Lung (tissue), 17 donors: ENCODE measurements at places on chromosomes 5 and 9.
A peak's percentile ranks its signal among the peaks of the same experiment; 100 is the strongest.

DNA sequence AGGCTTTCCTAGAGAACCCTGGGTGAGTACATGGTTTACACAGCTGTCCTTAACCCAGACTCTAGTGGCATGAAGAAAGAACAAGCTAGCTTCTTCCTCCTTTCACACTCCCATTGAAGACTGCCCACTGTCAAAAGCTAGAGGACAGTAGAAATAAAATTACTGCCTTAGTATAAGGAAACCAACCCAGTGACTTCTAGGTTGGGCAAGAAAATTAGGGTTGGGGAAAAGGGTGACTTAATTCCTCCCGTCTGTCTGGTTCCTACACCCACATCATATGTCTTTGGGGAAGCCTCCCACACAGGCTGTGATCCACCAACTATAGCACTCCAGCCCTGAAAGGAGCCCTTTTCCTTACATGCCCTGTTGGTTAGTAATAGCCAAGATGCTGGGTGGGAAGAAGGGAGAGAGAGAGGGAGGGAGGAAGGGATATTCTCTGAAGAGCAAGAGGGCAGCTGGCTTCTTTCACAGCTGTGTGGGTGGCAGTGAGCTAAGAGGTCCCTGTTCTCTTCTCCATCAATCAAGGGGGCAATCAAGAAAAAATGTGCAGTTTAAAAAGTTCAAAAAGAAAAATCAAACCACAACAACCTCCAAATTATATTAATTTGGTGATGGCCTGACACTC is 21.7 kb downstream of the HBEGF start:
- DNase-seq = peak; percentile 55

GRCh38 chr9:98977813-98978212 is 34.1 kb downstream of the COL15A1 start:
- no peak for DNase-seq

DNA sequence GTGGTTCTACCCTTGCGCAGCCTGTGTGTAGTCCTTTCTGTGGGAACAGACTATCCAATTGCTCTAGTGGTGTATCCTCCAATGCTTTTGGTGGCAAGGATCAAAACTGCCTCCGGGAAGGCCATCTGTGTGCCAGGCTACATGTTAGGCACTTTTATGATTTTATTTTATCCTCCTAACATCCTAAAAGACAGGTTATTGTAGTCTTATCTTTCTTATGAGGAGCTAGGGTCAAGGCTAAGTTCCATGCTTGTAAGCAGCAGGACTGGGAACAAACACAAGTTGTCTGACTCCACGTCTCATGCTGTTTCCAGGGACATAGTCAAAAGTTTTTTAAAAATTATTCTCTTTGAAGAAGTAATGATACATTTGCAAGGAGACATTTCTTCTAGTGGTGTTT is 278.7 kb upstream of the ADAMTSL1 start:
- DNase-seq = no peak

GRCh38 chr9:126203313-126203712 is 123.3 kb upstream of the MVB12B start:
- no peak for DNase-seq

- DNase-seq = peak; percentile 44
Observed at GRCh38 chr5:39503155-39503554, 78.4 kb upstream of the DAB2 start.

DNA sequence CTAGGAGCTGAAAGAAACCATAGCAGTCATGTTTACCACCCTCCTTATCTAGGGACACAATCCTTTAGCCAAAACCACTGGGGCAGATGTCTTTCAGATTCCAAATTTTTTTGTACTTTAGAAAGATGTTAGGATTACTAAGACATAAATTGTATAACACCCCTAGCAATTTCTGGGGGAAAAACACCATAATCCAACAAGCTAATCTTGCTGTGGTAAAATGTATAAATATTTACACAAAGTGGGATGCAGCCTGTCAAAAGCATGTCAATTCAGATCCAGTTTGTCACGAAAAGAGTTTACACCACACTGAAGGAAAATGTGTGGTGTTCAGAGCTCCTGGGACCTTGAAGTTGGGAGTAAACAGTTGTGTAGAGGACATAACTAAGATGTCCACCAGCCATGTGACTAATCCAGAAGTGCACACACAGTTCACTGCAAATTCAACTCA is 274.3 kb downstream of the ADAMTSL1 start:
- DNase-seq = peak; percentile 25

DNA sequence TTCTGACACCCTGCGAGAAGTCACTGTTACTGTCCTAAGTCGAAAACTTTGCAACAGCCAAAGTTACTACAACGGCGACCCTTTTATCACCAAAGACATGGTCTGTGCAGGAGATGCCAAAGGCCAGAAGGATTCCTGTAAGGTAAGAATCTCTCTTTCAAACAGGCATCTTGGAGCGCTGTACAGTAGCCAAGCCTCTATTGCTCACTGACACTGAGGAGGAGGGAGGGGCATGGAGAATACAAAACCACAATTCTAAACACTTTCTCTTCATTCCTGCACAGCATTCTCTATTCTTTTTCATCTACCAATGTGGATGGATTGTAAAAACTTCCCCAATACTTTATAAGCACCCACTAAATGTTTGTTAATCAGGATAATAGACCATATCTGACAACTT is 7.4 kb downstream of the GZMK start:
- DNase-seq = no peak

DNA sequence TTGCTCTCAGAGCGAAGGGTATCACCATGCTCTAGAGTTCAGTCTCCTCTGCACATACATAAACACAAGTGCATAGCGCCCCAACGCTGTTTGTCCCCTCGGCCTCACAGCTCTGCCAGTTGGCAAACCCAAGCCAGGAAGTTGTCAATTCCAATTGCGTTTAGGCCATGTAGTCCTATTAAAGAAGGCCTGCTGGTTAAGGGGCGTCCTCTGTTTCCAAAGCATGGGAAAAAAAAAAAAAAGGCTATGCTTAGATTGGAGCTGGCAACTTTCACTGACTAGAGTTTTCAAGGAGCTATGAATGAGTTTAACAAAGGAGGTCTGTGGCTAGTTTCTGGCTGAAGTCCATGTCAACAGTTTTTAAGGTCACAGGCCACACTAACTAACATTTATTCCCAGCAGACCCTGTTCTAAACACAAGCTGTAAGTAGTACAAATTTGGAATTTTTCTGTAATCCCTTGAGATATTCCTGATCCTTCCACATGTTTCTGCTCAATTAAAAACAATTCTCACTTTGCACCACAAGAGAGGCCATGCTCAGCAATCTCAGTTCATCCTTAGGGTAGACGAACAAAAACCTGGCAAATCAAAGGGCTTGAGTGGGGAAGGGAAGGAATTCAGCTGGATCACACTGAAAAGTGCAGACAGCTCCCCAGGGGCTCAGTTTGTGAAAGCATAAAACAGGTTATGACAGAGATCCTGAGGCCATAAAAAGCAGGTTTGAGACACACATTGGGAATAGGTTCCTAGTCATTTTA is 187.7 kb downstream of the DENND1A start:
- peak; percentile 78 for DNase-seq

DNA sequence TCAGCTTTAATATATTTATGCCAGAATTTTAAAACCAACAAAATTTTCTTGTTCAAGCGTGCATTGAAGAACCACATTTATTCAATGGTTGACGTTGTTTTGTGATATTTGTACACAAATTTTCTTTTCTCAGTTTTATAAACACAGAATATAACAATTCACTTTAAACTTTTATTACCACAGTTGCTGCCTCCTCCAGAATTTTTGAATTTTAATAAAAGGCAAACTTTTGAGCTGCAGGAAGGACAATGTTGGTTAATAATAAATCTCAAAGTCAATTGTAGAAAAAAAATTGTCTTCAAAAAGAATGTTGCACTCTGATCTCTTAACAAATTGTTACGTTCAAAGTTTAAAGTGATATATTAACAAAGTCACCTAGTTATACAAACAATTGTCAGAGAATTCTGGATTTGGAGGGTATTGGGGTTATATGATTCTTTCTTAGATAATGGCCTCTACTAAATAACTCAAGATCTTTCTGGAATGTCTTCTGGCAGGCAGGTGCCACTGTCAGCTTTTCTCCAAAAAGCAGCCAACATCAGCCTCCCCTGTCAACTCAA is 60.5 kb downstream of the BAAT start:
- DNase-seq = no peak

DNA sequence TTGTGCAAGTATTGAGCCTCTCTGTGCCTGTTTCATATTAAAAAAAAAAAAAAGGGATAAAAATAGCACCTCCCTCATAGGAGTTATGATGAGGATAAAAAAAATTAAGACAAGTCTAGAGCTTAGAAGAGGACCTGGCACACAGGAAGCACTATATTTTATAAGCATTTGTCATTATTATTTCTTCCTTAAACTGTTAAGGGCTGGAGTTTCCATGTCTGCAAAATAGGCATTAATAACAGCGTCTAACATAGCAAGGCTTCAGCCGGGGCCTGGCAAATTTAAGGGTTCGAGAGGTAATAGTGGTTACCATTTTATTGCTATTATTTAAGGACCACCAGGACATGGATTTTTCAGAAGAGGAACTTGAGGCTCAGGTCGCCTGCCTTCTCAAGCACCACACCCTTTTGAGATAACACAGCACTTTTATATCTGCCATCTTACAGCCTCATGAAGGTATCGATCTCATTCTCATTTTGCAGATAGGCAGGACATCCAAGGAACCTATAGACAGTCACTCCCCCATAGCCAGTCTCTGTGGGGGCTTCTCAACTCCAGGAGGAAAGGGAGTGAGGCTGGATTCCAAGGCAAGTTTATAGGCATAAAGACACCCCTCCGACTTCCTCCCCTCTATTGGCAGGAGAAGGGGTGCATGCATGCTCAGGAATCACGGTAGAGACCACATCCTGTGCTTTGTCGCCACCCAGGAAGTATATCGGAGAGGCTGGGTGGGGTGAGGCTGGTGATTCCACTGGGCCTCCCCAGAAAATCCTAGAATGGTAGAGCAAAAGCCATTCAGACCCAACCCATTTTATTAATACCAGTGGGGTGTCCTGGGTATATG is 2.4 kb downstream of the ANXA6 start:
- DNase-seq = no peak

- DNase-seq = no peak
Observed at GRCh38 chr5:150261231-150261630, 28.3 kb downstream of the CAMK2A start.

DNA sequence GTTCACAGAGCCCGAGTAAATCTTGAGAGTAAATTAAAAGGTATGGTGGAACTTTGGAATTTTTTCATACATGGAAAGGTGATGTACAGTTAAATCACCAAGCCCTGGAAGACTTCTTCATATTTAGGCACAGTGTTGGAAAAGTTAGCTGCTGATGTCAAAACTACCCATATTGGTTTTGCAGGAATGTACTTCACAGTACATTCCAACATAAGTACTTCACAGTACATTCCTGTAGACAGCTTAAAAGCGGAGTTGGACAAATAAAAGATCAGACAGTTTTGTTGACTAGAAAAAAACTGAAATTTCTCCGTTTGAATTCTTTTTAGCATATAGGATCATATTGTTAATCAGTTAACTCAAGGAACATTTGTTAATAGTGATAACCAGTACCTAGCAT is 1.8 kb downstream of the RANBP17 start:
- DNase-seq = peak; percentile 40

DNA sequence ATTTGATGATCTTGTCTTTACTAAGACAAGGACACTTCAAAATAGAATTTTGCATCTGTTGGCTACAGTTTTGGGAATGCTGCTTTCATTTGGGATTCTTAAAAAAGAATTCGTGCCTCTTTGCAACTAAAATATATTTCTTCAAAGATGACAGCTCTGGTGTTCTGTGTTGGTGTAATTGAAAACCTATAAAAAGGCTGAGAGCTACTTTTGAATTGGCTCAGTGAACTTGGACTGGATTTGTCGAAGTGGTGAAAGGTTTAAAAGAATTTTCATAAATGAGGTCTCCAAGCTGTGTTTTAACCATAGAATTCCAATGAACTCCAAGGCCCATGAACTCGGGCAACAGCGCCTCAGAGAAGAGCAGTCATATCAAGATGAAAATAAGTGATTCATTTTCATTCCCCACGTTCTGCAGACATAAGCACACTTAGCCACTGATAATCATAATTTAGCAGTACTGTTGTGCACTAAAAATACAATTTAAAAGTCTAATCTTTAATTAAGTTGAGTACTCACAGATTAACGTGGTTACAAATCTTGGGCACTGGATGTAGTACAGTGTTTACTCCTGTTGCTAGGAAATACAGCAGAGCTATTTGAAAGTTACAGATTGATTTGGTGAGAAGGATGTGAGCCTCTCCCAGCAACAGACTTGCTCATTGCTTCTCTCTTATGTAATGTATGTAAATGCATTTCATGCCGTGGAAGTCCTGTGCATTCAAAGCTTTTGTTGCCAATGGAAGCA is 10.9 kb downstream of the SNCAIP start:
- peak; percentile 51 for DNase-seq

GRCh38 chr9:110192531-110193261 is 15.3 kb downstream of the C9orf152 start:
- peak; percentile 93 for DNase-seq

DNA sequence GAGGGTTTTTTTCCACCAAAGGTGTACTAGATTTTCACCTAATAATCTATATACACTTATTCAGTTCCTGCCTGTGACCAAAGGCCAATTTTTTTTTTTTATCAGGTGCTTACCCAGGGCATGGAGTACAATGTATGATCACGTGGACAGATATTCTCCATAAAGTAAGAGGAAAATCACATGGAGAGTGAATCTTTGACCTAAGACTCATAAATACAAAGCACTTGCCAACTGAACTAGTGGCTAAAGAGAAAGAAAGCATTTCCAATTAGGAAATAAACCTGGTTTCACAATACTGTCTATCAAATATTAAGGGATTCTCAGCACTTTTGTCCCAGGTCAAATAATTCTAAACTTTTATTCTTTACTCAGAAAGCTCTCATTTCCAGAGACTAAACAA is 33.0 kb upstream of the CEP120 start:
- DNase-seq = no peak

DNA sequence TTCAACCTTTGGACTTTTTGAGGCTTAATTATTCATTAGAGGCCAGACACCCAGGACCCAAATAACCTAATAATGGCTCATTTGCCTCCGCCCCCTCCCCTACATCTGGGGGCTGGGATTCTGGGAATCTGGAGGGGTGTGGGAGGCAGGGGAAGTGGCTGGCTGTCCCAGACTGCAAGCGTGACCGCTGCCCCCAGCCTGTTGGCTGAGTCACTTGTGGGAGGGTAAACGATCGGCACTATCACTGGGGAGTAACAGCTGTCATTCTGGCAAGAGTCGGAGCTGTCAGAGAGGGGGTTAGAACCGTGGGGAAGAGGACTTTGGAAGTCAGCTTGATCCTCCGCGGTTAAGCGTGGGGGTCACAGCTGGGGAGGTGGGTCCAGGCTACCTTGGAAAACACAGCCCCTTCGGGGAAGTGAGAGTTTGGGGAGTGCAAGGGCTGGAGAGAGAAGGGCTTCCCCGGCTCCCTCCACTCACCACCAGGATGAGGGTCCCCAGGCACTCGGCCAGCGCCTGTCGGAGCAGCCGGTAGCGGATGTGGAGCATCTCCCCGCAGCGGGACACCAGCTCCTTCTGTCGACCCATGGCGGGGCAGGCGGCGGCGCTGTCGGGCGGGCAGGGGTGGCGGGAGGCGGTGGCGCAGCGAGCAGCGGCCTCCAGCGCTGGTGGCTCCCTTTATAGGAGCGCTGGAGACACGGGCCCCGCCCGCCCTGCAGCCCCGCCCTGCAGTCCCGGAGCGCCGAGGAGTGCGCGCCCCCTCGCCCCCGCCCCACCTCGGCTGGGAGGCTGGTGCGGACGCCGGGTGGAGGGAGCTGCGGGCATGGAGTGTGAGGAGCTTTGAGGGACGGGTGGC is at the start of gene AQP3:
Gene AQP3 (minus strand): TSS at position 648 of the 853 bp plus-strand sequence. CDS start 63 bp downstream, at position 585.
- peak; percentile 83 for DNase-seq

- no peak for DNase-seq
Observed at GRCh38 chr5:171484460-171484899, 65.0 kb downstream of the FGF18 start.

GRCh38 chr5:137214446-137215189 is 284.5 kb downstream of the SPOCK1 start:
- DNase-seq = no peak
